Activated CD4-positive, alpha-beta T cell treated with anti-CD3 and anti-CD28 coated beads, Interleukin-2, amount 10 ng/mL, durations not matched to agents 24 days and 14 days (primary cell): ENCODE measurements at places on chromosomes 3 and 15. TPM values are rescaled to one million over a fixed set of nuclear protein-coding genes. Genes with fewer than 3 reads are reported as not detected.

The PP2D1 gene
- not detected in 2 replicates for total RNA-seq

The MUSTN1 gene
- total RNA-seq = 0.43 and 0.54 TPM in 2 replicates

The TXNRD3 gene
- total RNA-seq = 1.3 and 1.5 TPM in 2 replicates

DNA sequence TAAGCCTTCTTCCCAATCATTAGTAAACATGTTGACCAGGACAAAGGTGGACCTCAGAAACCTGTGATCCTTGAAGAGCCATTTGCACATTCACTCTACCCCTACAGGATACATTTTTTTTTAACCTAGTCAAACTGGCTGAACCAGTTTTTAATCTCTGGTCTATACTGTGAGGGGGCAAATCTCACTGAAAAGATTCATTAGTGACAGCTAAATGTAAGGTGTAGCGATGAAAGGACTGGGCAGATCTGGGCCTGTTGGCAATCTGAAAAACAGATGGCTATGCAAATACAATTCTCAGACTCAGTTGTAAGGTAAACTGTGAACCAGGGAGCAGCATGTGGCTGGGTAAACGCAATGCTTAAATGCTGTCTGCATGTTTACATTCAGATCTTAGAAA is 75.6 kb upstream of the SNTN start:
- DNase-seq = no peak
- H3K27me3 ChIP-seq = no peaks in the 10 kb centered on the region
- H3K4me1 ChIP-seq = no peaks in the 10 kb centered on the region
- no peak overlapping the region for H3K27ac ChIP-seq
